ENCODE measurements at places on chromosomes 3 and 15. TPM values are rescaled to one million over a fixed set of nuclear protein-coding genes. Genes with fewer than 3 reads are reported as not detected.

The GOLGA6L10 gene
- polyA plus RNA-seq: 1.9 TPM

The GPR176 gene
- polyA plus RNA-seq: 0.54 TPM

The PLA2G4E gene
- 0.80 TPM for polyA plus RNA-seq

The SPTBN5 gene
- polyA plus RNA-seq: 0.60 TPM

The KBTBD8 gene
- polyA plus RNA-seq: 1.8 TPM

The ABHD17C gene
- 70.0 TPM for polyA plus RNA-seq

The SLC12A8 gene
- 25.4 TPM for polyA plus RNA-seq

The SLC27A2 gene
- 81.2 TPM for polyA plus RNA-seq

The TMEM158 gene
- polyA plus RNA-seq: 0.27 TPM

The HRG gene
- not detected for polyA plus RNA-seq

The UROC1 gene
- polyA plus RNA-seq: 0.27 TPM

The LAMB2 gene
- 179 TPM for polyA plus RNA-seq

The GABRR3 gene
- polyA plus RNA-seq: not detected

The AMIGO3 gene
- polyA plus RNA-seq: 0.81 TPM

The SATB1 gene
- polyA plus RNA-seq: 30.6 TPM

The DNAJA4 gene
- 10.7 TPM for polyA plus RNA-seq
